NCI-H774 (cell line): ENCODE measurements at places on chromosomes 12 and 14.

DNA sequence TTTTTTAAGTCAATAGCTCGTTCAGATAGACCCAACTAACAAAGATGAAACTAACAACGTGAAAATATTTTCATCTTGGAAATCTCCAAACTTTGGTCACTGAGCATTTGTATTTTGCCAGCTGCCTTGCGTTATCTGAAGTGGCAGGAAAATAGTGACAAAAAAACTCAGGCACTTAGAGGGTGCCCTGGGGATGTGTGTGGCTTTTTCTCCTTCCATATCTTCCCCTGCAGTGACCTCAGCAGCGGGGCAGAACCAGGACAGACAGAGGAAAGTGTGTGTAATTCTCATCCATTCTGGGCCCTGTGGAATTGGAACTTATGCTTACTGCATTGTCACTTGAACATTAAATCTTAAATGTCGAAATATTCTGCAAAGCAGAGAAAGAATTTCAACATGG lies 152.0 kb downstream of the BCAT1 start:
- DNase-seq: no peak

DNA sequence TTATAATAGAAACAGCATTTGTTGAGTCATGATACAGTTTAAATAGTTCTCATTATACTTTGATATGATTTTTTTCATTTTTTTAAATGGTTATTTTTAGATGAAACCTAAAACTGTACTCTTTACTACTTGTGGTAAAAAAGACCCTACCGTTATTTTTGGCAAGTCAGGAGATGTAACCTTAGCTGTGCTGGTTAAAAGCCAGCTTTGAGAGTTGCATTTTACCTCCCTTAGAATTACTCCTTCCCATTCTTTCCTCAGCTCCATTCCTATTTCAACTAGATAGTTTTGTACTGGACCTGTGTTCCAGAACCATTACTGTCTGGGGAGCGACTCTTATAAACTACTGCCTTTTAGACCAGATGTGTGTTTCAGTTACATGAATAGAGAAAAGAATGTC lies 92.0 kb downstream of the RAD51B start:
- DNase-seq: no peak

DNA sequence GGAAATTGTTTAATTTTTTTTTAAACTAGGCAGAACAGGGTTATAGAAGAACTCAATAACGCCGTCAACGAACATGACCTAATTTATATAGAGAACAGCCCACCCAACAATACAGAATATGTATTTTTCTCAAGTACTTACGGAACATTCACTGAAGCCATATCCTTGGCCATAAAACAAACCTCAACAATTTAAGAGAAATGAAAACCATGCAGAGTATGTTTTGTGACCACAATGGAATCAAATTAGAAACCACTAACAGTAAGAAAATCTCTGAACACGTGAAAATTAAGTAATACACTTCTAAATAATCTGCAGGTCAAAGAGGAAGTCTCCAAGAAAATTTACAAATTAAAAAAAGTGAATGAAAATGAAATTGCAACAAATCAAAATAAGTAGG lies 9.4 kb downstream of the SART3 start:
- no peak for DNase-seq

- DNase-seq: no peak
Measured at GRCh38 chr12:88996200-88996788, 356.0 kb downstream of the DUSP6 start.

DNA sequence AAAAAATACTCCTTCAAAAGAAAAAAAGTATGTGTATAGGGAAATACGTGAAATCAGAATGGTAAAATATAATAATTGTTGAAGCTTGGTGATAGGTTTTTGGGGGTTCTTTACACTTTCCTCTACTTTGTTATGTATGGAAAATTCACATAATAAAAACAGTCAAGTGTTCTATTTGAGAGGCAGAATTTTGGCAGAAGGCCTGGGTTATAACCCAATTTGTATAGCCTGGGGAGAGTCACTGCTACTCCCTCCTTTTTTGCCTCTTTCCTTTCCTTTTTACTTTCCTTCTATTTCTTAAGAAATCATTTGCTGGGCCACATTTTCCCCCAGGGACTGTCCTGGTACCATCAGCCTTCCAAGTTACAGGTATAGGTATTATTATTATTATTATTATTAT lies 105.7 kb downstream of the CRADD start:
- no peak for DNase-seq

DNA sequence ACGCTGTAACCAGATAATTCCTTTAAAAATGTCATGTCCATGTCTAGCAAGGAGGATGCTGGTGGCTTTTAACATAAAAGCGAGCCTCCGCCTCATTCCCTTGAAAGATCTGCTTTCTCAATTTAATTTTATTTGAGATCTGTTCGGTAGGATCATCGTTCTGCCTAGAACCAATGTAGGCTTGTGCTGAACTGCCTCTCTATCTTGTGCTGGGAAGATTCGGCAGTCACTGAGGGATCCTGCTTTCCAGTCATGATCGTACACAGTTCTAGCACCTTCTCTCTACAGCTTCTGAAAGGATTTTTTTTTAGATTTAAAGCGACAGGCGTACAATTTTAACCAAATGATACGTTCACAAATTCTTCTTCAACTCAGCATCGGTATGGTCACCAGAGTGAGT lies 54.3 kb downstream of the PEBP1 start:
- DNase-seq: no peak

DNA sequence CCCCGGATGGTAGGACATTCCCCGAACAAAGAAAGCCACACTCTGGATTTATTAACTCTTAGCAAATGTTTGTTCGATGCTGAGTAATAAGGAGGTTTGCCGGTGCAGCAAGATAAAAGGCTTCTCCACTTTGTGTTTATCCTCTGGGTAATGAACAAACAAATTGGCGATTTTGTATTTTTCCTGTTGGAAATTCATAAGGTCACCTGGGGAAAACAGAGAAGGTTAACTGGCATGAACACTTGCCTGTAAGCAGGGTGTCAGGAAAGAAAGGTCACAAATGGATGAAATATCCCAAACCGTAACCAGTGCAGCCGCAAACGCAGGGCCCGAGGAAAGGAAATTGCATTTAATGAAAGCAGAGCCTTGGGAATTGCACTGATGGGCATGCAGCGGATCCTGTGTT lies 132.8 kb downstream of the RMST start:
- DNase-seq: no peak

DNA sequence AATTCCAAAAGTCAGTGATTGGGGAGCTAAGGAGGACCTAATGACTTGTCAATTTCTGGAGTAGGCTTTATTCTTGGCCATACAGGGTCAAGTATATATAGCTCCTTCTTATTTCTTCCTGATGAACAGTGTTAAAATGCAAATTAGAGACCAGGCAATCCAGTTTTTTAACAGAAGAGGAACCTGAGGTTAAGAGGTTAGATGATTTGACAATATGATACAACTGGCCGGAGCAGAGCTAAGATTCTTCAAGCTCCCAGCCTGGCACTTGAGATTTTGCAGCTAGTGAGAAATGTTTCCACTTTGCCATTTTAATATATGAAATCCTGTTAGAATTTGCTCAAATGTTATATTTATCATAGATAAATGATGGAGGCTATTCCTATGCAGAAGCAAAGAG lies 204.0 kb downstream of the SSPN start:
- no peak for DNase-seq

- DNase-seq: no peak
Measured at GRCh38 chr12:114479831-114480230, 73.9 kb upstream of the TBX5 start.

GRCh38 chr14:87995500-87996290 lies 2.7 kb upstream of the GALC start:
- no peak for DNase-seq
